ENCODE measurements at places on chromosomes 13 and 19.

GRCh38 chr13:95858286-95859075 is 181.5 kb downstream of the DNAJC3 start:
- DNase-seq = no peak

- no peak for DNase-seq
Observed at GRCh38 chr13:65889368-65889767, 1340.8 kb downstream of the PCDH9 start.

DNA sequence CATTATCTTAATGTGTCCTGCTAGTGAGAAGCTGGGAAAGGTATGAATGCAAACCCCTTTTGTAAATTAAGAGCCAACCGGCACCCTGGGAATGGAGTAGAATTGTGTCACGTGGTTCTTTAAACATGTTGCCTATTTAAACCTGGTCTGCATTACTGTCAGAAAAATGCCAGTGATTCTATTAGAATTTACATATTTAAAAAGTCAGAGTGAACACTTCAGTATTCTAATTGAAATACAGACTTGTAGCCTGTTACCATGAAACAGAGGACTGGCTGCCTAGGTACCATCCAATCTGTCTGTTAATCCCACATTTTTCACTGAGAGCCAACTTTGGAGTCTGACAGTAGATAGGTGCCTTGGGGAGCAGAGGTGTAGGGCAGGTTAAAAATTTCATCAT is 652.3 kb upstream of the ARGLU1 start:
- no peak for DNase-seq

DNA sequence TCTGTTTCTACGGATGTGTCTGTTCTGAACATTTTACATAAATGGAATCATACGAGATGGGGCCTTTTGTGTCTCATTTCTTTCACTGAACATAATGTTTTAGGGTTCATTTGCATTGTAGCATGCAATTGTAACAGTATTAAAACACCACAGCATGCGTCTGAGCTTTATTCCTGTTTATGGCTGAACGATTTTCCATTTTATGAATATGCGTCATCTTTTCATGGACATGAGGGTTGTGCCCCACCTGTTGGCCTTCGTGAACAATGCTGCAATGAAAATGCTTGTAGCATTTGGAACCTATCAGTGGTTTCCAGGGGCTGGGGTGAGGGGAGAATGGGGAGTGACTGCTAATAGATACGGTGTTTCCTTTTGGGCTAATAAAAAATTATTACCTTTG is 5.1 kb downstream of the OR10H1 start:
- no peak for DNase-seq

- DNase-seq = no peak
Observed at GRCh38 chr13:97535614-97536013, 101.6 kb downstream of the RAP2A start.

DNA sequence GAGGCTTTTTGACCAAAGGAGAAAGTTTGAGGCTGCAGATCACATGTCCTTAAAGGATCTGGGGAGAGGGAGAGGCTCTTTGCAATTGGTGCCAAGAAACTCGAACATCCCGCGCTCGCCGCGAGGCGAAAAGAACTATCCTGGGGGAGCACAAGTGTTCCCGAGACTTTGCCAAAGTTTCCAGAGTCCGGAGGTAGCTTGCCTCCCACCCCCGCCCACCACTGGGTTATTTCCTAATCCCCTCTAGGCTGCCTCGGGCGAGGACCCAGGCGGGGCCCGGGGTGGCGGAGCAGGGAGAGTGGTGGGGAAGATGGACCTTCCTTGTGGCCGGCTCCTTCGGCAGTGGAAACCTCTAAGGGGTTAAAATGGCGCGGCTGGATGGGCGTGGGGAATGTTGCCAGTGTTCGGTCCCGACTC is 114.5 kb downstream of the KCNRG start:
- no peak for DNase-seq

- DNase-seq = no peak
Observed at GRCh38 chr13:95361686-95362085, 60.4 kb upstream of the ABCC4 start.

- DNase-seq = no peak
Observed at GRCh38 chr13:114062341-114062740, 70.1 kb downstream of the RASA3 start.

DNA sequence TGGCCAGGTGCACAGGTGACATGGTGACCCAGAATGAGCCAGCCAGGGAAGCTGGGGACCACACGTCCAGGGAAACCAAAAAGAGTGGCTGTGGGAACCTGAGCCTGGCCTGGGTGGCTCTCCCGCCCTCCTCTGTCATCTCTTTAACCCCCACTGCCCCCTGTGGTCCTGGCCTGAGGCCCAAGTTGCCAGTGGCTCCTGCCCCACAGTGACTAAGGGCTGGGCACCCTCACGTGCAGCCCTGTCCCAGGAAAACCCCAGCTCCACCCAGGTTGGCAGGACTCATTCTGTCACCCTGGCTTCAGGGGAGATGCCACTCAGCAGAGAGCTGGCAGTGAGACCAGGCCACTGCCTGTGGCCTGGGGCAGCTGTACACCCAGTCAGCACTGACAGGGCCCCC is 30.6 kb upstream of the ISYNA1 start:
- DNase-seq = no peak

DNA sequence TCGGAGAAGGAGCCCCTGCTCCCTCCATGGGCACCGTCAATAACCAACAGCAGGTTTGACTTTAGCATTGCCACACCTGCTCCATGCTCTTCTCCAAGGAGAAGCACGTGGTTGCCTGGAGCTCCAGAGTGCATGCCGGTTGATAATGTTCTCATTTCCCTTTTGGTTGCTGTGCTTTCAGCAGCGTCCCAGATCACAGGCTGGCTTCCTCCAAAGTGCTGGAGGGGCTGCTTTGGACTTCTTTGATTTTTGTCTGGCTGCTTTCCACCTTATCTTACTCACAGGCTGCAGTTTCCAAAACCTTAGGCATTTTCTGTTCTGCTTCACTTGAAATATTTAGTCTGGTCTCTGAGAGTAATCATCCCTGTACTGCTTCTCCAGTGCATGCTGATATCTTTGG is 123.8 kb upstream of the IRS2 start:
- DNase-seq = no peak

GRCh38 chr19:40690050-40690692 is at the start of gene NUMBL:
TSS of gene NUMBL (minus strand) at chr19:40690651. CDS start at chr19:40690483, 168 bp downstream.
- DNase-seq = no peak

- DNase-seq = no peak
Observed at GRCh38 chr19:3392480-3392879, 26.1 kb downstream of the NFIC start.

DNA sequence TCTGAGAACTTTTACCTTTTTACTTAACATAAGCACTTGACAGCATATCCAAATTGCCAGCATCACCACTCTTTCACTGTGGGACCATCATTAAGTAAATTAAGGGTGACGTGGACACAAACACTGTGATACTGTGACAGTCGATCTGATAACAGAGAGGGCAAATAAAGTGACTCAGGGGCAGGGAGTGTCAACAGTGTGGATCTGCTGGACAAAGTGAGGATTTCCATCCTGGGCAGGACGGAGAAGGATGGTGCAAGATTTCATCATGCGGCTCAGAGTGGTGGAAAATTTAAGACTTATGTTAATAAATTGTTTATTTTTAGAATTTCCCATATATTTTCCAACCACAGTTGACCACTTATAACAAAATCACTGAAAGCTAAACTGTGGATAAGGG is 60.0 kb upstream of the WDFY2 start:
- no peak for DNase-seq

GRCh38 chr19:54164369-54165068 is 5.0 kb upstream of the LENG1 start:
- DNase-seq = no peak

GRCh38 chr19:3618144-3618810 is 8.3 kb downstream of the CACTIN start:
- no peak for DNase-seq

- DNase-seq = no peak
Observed at GRCh38 chr13:33931397-33932311, 113.7 kb downstream of the RFC3 start.

DNA sequence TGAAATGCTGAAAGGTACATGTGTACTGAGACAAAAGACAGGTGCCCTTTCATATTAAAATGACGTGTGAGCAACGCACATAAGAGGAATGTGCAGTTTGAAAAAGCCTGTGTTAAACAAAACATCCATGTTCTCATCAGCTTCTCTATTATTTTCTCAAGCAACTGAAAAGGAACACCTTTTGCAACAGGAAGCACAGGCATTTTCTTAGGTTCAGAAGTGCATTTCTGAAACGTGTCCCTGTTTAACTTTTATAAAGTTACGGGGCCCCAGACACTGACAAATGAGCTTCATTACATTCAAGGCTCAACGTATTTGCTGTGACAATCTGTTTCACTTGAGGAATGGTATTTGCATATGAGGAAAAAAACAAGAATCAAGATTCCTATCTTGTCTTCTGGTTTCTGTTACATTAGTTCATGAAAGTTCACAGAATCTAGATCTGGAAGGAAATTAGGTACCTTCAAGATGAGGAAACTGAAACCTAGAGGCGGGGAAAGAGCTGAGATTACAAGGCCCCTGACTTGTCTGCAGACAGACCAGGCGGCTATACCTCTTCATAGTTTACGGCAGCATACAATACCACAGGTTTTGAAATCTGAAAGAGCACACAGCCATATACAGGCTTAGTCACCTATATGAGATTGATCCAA is 431.7 kb downstream of the KLF12 start:
- DNase-seq = no peak

DNA sequence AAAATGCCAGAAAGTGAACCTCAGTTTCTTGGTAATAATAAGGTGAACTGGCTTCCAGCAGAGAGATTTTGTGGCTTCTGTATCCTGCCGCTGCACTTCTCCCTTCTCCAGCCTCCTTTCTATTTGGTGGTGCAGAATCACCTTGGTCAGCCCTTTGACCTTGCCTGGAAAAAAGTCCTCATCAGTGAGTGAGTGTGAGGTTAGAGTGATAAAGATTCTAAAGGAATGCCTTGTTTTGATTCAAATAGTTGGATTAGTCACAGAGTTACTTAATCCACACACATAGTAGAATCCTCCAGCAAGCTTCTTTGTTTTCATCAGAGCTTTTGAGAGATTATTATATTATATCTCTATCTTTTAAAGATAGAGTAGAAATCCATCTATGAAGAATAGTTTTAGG is 140.9 kb downstream of the KCNRG start:
- DNase-seq = no peak

DNA sequence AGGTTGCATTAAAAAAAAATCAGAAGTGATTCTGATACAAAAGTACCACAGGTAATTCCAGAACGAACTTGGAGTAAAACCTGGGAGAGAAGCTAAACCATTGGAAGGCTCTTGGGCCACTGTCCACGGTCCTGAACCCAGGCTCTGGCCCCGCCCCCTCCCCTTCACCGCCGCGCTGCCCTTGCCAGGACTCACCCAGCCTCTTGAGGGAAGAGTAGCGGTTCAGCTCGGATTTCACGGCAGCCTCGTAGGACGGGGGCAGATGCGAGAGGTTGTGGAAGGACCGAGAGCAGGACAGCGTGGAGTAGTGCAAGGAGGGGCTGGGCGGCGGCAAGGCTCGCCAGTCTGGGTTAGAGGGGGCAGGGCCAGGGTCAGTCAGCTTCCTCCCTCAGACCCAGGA is 5.7 kb downstream of the SHISA7 start:
- DNase-seq = no peak

- no peak for DNase-seq
Observed at GRCh38 chr13:85632526-85633195, 166.6 kb downstream of the SLITRK6 start.

DNA sequence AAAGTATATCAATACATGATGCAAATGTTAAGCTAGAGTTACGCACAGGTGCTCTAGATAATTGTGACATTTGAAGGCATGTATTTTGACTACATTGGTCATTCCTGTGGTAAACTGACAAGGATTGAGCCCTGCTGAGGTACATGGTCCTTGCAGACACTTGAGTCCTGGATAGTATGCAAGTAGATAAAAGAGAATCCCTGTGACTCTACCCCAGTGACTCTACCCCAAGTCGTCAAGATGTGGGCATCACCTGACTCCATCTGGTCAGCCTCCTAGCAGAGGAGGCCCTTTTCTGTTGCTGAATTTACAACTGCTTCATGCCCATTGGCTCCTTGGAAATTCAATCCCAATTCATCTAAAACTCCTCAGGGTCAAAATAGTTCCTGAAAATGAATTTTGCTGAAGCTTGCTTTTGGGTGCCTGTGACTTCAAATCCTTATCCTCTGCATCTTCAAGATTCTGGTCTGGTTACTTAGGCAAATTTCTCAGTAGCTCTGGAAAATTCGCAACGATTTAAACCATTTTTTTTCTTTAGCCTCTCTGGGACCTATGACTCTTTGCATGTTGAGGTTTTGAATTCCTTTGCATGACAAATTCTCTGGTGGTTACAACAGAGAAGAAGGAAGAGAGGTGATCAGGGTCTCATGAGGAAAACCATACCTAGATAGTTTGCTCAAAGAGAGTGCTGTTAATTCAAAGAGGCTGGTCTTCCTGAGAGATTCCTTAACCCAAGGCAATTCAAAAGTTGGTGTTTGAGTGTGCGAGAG is 422.1 kb downstream of the FGF9 start:
- no peak for DNase-seq
